ENCODE measurements at places on chromosomes 2 and 18.

GRCh38 chr2:188894979-188895378, 79.2 kb upstream of the COL3A1 start:
- DNase-seq, result no peak

DNA sequence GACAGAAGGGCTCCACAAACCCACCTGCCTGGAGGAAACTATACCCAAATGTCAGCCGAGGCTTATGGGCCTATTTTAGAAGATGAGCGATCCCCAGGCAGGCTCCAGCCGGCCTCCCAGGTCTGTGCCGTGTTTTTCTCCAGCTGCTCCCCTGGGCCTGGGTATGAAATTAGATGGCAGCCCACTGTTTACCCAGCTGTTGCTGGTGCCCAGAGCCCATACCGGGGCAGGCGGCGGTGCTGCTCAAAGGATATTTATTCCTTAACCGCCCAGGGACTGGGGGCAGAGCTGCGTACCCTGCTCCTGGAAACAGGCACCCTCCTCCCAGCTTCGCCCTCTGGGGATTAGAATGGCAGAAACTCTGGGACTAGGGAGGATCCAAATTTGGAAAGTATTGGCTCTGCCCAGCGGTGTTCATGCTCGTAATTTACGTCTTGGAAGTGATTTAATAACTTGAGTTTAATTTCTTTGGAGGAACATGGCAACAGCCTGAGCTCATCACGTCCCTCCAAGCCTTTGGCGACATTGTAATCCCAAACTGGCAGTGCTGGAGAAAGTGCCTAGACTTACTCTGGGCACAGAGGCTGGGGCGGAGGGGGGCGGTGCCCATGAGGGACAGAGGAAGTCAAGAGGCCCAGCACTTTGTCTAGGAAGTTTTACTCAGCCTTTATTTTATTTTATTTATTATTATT, 199.2 kb downstream of the KLHL29 start:
- no peak for DNase-seq

DNA sequence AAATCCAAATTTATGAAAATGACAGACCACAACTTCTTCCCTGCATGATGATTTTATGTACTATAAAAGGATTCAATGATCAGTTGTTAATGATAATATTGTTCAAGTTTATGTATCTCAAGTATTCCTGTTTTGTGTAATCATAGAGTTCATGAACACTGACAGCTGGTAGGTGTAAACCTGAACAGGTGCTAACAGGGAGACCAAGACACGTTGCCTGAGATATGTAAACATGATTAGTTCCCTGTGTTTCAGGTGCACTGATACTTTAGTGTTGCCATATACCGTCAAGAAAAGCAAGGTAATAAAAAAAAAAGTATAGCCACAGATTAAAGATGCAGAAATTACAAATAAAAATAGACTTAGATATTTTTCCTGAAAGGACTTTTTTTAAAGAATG, 131.8 kb downstream of the BAZ2B start:
- DNase-seq, result no peak

DNA sequence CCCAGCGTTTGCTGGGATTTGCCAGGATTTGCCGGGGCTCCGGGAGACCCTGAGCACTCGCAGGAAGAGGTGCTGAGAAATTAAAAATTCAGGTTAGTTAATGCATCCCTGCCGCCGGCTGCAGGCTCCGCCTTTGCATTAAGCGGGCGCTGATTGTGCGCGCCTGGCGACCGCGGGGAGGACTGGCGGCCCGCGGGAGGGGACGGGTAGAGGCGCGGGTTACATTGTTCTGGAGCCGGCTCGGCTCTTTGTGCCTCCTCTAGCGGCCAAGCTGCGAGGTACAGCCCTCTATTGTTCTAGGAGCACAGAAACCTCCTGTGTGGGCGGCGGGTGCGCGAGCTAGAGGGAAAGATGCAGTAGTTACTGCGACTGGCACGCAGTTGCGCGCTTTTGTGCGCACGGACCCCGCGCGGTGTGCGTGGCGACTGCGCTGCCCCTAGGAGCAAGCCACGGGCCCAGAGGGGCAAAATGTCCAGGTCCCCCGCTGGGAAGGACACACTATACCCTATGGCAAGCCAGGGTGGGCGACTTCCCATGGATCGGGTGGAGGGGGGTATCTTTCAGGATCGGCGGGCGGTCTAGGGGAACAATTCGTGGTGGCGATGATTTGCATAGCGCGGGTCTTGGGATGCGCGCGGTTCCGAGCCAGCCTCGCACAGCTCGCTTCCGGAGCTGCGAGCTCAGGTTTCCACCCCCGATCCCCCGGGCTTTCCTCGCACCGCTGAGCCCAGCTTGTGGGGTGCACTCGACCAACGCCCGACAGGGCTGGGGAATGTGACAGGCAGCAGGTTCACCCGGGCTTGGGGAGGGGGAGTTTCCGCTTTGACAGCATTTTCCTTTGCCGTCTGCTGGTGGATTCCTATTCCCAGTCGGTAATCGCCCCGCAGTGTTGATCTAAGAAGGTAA, 2.8 kb downstream of the ONECUT2 start:
- peak; percentile 96 for DNase-seq

- no peak for DNase-seq
Measured at GRCh38 chr18:74183130-74183529, 34.8 kb downstream of the TIMM21 start.

GRCh38 chr2:133837441-133838094, 269.3 kb upstream of the NCKAP5 start:
- no peak for DNase-seq

- DNase-seq, result no peak
Measured at GRCh38 chr18:52278191-52278590, 61.8 kb upstream of the DCC start.

DNA sequence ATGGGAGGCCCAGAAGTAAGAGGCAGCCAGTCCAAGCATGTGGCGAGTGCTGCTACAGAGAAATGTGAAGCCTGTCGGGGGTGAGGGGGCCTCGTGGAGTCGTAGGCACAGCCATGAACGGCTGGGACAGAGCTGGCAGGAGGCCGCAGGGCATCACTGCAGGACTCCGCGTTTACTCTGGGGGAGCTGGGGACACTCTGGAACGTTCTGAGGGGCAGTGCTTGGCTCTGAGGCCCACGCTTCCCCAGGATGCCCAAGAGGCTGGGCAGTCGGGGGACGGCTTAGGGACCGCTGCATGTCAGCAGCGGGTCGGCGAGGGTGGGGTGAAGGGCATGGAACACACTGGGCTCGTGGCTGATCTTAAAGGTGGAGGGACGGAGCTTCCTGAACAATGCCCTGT, 6.6 kb downstream of the TMEM18 start:
- no peak for DNase-seq

DNA sequence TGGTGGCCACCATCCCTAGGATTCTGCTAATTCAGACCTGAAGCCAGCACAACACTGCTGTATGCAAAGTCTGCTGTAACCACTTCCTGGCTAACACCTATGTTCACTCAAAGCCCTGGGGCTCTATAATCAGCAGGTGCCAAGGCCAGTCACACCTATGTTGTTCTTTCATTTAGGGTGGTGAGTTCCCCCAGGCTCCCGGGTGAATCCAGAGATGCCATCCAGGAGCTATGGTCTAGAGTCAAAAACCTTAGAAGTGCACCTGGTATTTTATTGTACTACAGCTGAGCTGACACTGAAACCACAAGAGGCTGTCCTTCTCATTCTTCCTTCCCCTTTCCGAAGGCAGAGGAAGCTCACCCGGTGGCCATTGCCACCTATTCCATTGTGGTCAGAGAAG, 46.2 kb upstream of the CCDC141 start:
- DNase-seq, result peak; percentile 57

GRCh38 chr2:46096260-46096659, 200.9 kb upstream of the EPAS1 start:
- DNase-seq, result no peak

- no peak for DNase-seq
Measured at GRCh38 chr18:73577365-73577764, 570.3 kb downstream of the FBXO15 start.

DNA sequence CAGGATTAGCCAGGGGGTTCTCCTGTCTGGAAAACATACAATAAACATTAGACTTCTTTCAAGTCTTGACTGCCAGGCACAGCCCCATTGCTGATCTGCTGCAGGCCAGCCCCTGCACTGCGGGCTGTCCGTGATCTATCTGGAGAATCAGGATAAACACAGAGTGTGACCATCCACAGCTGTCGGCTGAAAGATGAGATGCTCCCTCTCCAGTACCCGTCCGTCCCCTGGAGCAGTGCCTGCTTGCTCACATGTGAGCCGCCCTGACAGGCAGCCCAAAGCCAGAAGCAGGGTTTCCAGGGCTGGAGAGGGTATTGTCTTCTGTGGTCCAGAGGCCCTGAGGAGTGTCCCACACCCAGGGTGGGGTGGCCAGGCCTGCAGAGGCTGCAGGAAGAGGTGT, 46.1 kb upstream of the FOSL2 start:
- DNase-seq, result no peak

DNA sequence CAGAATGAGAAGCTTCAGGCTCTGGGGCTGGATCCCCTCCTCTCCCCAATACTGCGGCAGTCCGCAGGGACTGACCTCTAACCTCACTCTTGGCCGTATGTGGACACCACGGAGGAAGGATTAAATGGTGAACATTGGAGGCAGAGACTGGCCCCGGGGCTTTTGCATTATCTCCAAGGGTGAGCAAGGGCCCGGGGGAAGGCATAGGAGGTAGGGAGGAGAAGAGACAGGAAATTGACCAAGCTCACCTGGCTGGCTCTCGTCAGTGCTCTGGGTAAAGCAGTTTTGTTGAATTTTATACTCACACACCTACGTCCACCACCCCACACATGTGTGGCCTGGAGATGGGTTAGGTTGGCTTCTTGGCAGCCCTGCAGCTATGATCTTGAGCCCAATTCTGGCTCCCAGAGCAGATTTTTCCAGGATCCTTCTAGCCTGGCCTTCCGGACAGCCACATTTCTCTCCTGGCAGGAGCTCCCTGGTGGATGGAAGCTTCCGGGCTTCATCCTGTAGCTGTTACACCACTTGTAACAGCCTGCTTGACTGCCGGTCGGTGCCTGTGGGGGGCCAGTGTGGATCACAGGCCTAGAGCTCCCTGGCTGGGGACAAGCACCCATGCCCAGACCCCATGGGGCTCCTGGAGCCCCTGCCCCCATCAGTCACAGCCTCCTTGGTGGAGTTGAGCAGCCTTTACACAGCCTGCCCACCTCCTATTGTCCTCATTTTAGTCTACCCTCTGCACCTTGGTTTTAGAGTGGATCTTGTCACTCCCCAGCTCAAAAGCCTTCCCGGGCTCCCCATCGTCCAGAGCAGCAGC, 7.6 kb downstream of the ITM2C start:
- DNase-seq, result peak; percentile 35

- no peak for DNase-seq
Measured at GRCh38 chr18:48946329-48946835, 4.4 kb downstream of the SMAD7 start.

DNA sequence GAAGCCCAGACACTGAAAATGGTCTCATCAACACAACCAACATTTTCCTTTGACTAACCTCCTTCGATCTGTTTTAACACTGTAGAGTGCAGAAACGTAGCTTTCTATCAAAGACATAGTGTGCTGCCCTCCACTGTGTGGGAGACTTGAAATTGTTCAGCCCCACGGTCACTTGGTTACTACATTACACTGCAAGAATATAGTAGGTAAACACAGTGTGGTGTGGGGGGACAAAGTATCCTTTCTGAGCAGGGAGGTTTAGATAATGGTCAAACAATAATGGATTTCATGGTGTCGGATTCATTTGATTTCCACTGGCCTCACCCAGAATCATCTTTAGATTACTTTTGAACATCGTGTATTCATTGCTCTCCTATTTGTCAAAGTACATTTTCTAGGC, 181.0 kb downstream of the ERBB4 start:
- DNase-seq, result no peak

GRCh38 chr2:135091681-135092080, 39.6 kb downstream of the RAB3GAP1 start:
- DNase-seq, result no peak

DNA sequence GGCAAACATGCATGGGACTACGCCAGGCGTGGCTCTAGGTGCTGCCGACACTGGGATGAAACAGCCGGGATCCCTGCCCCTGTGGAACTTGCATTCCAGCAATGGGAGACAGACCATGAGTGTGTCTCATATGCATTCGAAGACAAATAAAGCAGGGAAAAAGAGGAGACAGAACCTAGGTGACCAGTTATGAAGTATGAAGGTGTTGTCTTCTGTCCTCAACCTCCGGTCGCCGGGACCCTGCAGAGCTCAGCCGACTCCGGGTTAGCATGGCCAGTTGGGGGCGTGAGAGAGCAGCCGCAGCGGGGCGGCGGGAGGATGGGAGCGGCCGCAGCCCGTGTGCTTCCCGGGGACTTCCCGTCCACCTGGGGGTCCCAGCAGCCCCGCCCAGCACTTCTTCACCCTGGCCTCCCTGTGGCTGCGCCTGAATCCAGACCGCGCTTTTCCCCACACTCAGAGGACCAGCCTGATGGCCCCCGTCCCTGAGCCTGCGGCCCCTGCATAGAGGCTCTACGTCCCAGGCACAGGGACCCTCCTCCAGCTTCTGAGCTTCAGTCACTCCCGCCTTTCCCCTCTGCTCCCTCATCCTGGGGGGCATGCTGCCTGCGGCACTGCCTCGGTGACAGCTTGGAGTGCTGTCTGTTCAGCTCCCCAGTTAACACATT, 11.4 kb downstream of the ID2 start:
- peak; percentile 91 for DNase-seq

- no peak for DNase-seq
Measured at GRCh38 chr2:12896318-12896982, 179.7 kb downstream of the TRIB2 start.

DNA sequence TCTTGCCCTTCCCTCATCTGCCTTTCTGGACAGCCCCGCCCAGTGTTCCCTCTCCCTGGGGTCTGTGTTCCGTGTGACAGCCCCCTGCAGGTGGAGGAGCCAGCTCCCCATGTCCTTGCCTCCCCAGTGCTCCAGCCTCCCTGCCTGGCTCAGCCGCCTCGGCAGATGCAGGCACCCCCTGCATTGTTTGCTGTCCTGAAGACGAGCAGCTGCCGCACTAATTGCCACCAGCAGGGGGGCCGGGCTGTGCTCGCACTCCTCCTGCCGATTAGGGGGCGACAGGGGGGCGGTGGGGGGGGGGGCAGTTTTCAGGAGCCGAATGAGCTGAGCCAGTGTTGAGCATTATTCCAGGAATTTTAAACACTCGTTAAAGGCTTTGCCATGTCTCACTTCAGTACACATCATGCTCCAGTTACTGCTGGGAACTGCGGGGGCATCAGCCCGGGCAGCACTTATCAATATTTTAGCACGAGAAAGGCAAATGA, 23.3 kb downstream of the SIX3 start:
- DNase-seq, result peak; percentile 86

- peak; percentile 21 for DNase-seq
Measured at GRCh38 chr2:100929147-100929546, 72.9 kb upstream of the RPL31 start.

DNA sequence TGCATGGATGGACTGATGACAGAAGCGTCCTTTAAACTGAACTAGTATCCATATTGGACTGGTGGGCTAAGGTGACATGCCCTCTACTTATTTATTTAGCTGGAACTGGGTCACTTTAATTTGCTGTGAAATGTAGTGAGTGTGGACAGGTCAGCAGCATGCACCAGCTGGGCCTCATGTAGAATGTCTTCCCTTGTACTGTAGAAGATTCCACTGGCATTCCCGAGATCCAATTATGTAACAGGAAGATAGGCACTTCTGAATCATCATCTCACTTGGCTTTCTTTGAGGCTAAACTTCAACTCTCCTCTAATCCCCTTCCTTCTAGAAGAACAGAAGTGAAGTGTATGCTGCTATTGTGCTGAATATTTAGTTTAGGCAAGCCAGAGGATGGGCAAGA, 296.2 kb downstream of the SLC8A1 start:
- DNase-seq, result no peak

- peak; percentile 57 for DNase-seq
Measured at GRCh38 chr2:64277101-64277849, 133.1 kb upstream of the PELI1 start.

- no peak for DNase-seq
Measured at GRCh38 chr2:160322320-160322719, 122.2 kb upstream of the ITGB6 start.

GRCh38 chr2:10425699-10426098, 22.4 kb downstream of the ODC1 start:
- no peak for DNase-seq
